ENCODE measurements at places on chromosomes 13 and 19. TPM values are rescaled to one million over a fixed set of nuclear protein-coding genes. Genes with fewer than 3 reads are reported as not detected.

Gene PLIN5
- not detected for total RNA-seq

- peak; percentile 78 for DNase-seq
- no peaks in the 10 kb centered on the region for H3K36me3 ChIP-seq
- H3K4me1 ChIP-seq, result peaks cover 19% of the 10 kb centered on the region
- H3K27me3 ChIP-seq, result no peaks in the 10 kb centered on the region
These were observed 230.0 kb downstream of the DCT start for GRCh38 chr13:94249512-94249911.

DNA sequence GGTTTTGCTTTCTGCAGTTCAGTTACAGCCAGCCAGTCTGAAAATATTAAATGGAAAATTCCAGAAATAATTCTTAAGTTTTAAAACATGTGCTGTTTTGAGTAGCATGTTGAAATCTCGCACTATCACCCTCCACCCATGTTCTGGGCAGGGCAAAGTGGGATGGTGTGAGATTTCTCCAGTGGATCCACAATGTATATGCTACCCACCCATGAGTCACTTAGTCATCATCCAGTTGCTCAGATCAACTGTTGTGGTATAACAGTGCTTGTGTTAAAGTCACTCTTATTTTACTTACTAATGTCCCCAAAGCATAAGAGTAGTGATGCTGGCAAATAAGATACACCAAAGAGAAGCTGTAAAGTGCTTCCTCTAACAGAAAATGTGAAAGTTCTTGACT, 56.4 kb downstream of the CYSLTR2 start:
- no peak overlapping the region for H3K27ac ChIP-seq
- no peaks in the 10 kb centered on the region for H3K4me1 ChIP-seq
- no peak overlapping the region for H3K4me3 ChIP-seq
- DNase-seq, result no peak

Gene KCNN1
- total RNA-seq, result not detected

Data from GM23248 (cell line).